T-helper 2 cell treated with Interferon-gamma antibody and Interleukin-4, amounts not matched to agents 5 μg/mL and 100 μg/mL, for 36 hours (primary cell): ENCODE measurements at places on chromosomes 7 and 10.
A peak's percentile ranks its signal among the peaks of the same experiment; 100 is the strongest.

GRCh38 chr7:234708-235553 lies 42.6 kb downstream of the FAM20C start:
- DNase-seq, result no peak

- no peak for DNase-seq
These were observed 2.9 kb upstream of the SPACDR start for GRCh38 chr7:100466653-100467605.

DNA sequence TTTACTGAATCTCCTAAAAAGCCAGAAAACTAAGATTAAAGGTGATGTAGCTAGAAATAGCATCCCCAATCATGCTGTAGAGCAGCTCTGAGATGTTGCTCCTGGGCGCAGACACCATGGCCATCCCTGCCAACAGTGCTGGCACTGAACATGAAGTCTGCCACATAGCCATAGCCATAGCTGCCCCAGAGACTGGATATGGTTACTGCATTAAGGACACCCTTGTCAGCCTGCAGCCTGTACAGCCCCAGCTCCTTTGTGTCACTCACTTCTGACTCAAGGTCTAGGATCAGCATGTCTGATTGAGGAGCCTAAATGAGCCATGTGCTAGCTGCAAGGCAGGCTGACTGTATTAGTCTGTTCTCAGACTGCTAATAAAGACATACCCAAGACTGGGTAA lies 284.6 kb downstream of the RPS24 start:
- DNase-seq, result no peak

GRCh38 chr10:48231178-48231577 lies 43.3 kb downstream of the FRMPD2 start:
- DNase-seq, result no peak

DNA sequence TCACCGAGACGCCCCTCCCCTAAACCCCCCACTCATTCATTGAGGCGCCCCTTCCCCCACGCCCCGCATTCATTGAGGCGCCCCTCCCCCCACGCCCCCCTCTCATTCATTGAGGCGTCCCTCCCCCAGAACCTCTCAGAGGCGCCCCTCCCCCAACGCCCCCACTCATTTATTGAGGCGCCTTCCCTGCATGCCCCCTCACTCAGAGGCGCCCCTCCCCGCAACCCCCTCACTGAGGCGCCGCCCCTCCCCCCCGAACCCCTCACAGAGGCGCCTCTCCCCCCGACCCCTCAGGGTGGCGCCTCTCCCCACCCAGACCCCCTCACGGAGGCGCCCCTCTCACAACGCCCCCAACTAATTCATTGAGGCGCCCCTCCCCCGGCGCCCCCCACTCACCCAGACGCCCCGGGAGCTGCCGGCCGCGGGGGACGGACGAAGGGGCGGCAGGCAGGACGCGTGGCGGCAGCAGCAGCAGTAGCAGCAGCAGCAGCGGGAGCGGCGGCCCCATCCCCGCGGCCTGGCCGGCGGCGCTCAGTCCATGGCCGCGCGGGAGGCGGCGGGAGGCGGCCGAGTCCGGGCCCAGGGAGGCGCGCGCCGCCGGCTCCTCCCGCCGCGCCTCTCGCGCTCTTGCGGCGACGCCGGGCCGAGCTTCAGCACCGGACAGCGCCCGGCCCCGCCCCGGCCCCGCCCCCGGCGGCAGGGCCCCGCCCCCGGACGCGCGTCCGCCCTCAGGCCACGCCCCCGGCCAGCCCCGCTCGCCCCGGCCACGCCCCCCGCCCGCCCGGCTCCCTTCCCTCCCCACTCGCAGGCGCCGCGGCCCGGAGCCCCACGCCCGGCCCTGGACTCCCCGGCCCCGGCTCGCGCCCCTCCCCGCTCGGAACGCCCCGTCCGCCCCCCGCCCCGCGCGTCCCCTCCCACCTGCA lies at the start of gene PTPRN2:
PTPRN2 (minus strand) TSS at position 662 of the 923 bp plus-strand sequence.
- peak; percentile 39 for DNase-seq

DNA sequence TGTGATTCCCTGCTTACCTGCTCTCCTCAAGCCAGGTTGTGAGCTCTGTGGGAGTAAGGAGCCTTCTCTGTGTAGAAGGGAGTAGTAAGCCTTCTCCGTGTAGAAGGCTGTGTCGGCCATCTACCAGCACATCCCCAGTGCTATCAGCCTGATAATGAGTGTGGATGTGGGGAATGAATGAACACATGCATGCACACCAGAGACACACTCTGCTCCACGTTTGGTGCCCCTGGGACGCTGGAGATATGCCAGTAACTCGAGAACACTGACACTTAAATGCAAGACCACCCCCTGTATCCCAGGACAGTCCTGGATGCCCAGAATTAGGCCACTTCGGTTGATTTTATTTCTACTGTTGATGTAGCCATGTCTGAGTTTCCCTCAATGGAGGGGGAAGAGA lies 21.1 kb upstream of the GPR26 start:
- DNase-seq, result no peak
